Colonic mucosa (tissue), 4 donors: ENCODE measurements at places on chromosomes 2 and 18. TPM values are rescaled to one million over a fixed set of nuclear protein-coding genes. Genes with fewer than 3 reads are reported as not detected.

DNA sequence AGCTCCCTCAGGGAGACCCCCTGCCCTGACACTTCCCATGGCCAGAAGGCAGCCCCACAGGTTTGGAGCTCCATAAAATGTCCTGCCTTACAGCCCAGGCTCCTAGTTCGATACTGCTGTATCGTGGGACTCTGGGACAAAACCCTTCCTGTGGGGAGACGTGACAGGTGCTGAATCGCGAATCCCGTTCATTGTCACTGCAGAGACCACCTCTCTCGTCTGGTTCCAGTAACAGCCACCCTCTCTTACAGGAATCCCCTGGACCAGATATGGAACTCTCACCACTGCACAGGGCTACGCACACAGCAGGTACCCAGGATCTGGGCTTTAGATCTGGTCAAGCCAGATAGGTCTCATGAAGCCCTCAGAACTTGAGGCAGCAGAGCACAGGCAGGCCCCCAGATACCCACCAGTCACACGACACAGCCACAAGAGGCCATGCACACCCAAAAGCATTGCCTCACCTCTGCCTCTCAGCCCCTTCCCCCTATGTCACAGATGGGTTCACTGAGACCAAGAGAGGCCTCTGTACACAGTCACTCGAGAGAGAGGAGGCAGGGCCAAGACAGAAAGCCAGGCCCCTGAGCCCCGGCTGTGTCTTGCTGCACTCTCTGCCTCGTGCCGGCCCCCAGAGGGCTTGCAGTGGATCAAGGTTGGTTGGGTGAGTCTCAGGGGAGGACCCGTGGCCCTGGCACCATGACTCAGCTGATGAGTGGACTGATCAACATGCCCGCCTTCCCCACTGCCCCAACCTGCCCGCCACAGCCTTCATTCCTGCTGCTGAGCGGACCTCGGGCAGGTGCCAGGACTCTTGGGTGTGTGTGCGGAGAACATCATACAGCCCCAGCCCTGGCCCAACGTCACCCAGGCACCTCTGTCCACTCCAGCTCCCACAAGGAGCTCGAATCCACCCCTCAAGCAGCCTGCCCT, 7.6 kb downstream of the SDC1 start:
- H3K4me1 ChIP-seq: peaks cover under 1% of the 10 kb centered on the region
- DNase-seq: no peak
- H3K27ac ChIP-seq: no peak overlapping the region
- H3K27me3 ChIP-seq: no peaks in the 10 kb centered on the region
- no peak overlapping the region for H3K4me3 ChIP-seq

GRCh38 chr2:189530965-189531637, 49.5 kb downstream of the SLC40A1 start:
- H3K4me1 ChIP-seq: no peaks in the 10 kb centered on the region
- peak overlapping the region; percentile 7 for H3K27ac ChIP-seq
- no peaks in the 10 kb centered on the region for H3K36me3 ChIP-seq
- H3K4me3 ChIP-seq: no peak overlapping the region

- H3K27ac ChIP-seq: no peak overlapping the region
- no peaks in the 10 kb centered on the region for H3K4me1 ChIP-seq
- no peak overlapping the region for H3K4me3 ChIP-seq
- DNase-seq: no peak
Observed at GRCh38 chr18:28455971-28456370, 279.0 kb upstream of the CDH2 start.

DNA sequence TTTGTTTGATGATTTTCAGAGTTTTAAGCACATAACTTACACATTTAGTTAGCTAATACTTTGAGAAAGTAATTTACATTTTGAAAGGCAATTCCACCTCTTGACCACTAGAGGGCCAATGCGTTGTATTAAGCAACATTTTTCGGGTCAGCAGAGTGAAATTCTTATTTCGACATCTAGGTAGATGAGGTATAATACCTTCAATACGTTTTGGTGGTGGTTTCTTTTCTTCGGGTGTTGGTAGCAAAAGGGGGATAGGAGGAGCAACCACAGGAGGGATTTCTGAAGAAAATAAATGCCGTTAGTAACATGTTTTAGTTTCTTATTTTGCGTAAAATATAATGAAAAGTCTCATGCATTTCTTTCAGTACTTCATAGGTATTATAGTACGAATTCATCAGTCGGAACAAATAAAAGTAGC, 106.3 kb downstream of the TTN start:
- no peak overlapping the region for H3K27ac ChIP-seq
- no peak overlapping the region for H3K4me3 ChIP-seq
- no peaks in the 10 kb centered on the region for H3K27me3 ChIP-seq
- no peaks in the 10 kb centered on the region for H3K36me3 ChIP-seq
- DNase-seq: no peak

- DNase-seq: no peak
- H3K4me1 ChIP-seq: peaks cover 4% of the 10 kb centered on the region
- H3K27ac ChIP-seq: peak overlapping the region; percentile 72
- peak overlapping the region; percentile 92 for H3K4me3 ChIP-seq
- no peaks in the 10 kb centered on the region for H3K36me3 ChIP-seq
- no peaks in the 10 kb centered on the region for H3K27me3 ChIP-seq
Observed at GRCh38 chr2:201642086-201642578, 1.2 kb downstream of the TMEM237 start.

PLEKHB2 gene
- 141 TPM for total RNA-seq

GRCh38 chr18:50398099-50398498, 23.3 kb downstream of the SKA1 start:
- H3K27ac ChIP-seq: no peak overlapping the region
- H3K36me3 ChIP-seq: no peaks in the 10 kb centered on the region
- H3K4me3 ChIP-seq: no peak overlapping the region
- no peaks in the 10 kb centered on the region for H3K27me3 ChIP-seq

CPO gene
- total RNA-seq: not detected

PRSS56 gene
- total RNA-seq: not detected

DNA sequence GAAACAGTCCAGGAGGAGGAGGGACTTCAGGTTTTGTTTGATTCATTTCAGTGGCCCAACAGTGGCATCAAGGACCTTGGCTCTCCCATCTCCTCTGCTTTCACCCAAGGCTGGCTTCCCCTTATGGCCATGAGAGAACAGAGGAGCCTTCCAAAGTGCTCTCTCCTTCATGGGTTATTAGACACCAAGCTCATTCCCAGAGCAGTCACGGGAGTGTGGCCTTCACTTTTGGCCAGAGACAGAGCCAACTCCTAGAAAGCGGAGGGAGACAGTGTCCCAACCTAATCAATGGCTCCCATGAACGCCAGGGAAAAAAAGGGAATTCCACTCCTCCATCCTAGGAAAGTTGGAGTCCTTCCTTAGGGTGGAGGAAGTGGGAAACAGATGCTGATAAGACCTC, 871 bp upstream of the DUSP28 start:
- no peaks in the 10 kb centered on the region for H3K36me3 ChIP-seq
- peaks cover 28% of the 10 kb centered on the region for H3K4me1 ChIP-seq
- DNase-seq: no peak
- H3K27ac ChIP-seq: no peak overlapping the region
- no peaks in the 10 kb centered on the region for H3K27me3 ChIP-seq

- no peaks in the 10 kb centered on the region for H3K36me3 ChIP-seq
- H3K4me3 ChIP-seq: no peak overlapping the region
- H3K27me3 ChIP-seq: no peaks in the 10 kb centered on the region
- no peak overlapping the region for H3K27ac ChIP-seq
- no peaks in the 10 kb centered on the region for H3K4me1 ChIP-seq
Observed at GRCh38 chr2:46241344-46241743, 55.9 kb upstream of the EPAS1 start.

COL4A3 gene
- 0.30 TPM for total RNA-seq

G6PC2 gene
- not detected for total RNA-seq

GRCh38 chr2:202821206-202822160, 50.1 kb downstream of the ICA1L start:
- DNase-seq: no peak
- no peaks in the 10 kb centered on the region for H3K4me1 ChIP-seq
- H3K27ac ChIP-seq: no peak overlapping the region
- H3K27me3 ChIP-seq: no peaks in the 10 kb centered on the region
- H3K4me3 ChIP-seq: no peak overlapping the region

GRCh38 chr2:23200787-23201114, 184.2 kb upstream of the KLHL29 start:
- no peak overlapping the region for H3K27ac ChIP-seq
- no peaks in the 10 kb centered on the region for H3K36me3 ChIP-seq
- H3K4me1 ChIP-seq: no peaks in the 10 kb centered on the region
- DNase-seq: no peak
- H3K27me3 ChIP-seq: no peaks in the 10 kb centered on the region

SALL3 gene
- total RNA-seq: not detected

DNA sequence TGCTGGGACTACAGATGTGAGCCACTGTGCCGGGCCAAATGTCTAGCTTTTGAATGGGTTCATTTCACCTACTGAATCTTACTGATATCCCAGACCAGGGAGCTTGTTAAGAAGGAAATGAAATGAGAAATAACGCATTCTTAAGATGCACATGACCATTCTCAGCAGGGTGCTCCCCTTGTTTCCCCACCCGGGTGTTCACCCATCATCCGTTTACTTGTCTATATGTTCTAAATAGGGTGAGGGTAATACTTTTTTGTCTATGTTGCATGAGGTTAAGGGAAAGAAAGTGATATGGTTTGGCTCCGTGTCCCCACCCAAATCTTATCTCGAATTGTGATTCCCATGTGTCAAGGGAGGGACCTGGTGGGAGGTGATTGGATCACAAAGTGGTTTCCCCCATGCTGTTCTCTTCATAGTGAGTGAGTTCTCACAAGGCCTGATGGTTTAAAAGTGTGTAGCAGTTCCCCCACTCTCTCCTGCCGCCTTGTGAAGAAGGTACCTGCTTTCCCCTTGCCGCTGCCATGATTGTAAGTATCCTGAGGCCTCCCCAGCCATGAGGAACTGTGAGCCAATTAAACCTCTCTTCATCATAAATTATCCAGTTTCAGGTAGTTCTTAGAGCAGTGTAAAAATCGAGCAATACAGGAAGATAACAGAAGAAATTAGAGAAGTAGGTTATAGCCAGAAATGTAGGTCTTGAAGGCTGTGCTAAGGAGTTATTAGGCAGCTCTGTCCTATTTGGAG, 129.1 kb downstream of the DDX1 start:
- no peaks in the 10 kb centered on the region for H3K4me1 ChIP-seq
- no peak for DNase-seq
- no peak overlapping the region for H3K4me3 ChIP-seq
- H3K27me3 ChIP-seq: no peaks in the 10 kb centered on the region
- H3K36me3 ChIP-seq: no peaks in the 10 kb centered on the region
- H3K27ac ChIP-seq: no peak overlapping the region

- H3K27me3 ChIP-seq: peaks cover 6% of the 10 kb centered on the region
- H3K27ac ChIP-seq: peak overlapping the region; percentile 79
- peaks cover 2% of the 10 kb centered on the region for H3K4me1 ChIP-seq
- H3K36me3 ChIP-seq: no peaks in the 10 kb centered on the region
- no peak for DNase-seq
Observed at GRCh38 chr18:22174341-22175145, 5.2 kb downstream of the GATA6 start.

- H3K27me3 ChIP-seq: no peaks in the 10 kb centered on the region
- H3K4me3 ChIP-seq: no peak overlapping the region
- H3K4me1 ChIP-seq: no peaks in the 10 kb centered on the region
- H3K27ac ChIP-seq: no peak overlapping the region
- no peak for DNase-seq
Observed at GRCh38 chr2:162041485-162041884, 32.5 kb downstream of the DPP4 start.

GRCh38 chr2:227456102-227456501, 15.9 kb upstream of the AGFG1 start:
- H3K4me1 ChIP-seq: peaks cover 4% of the 10 kb centered on the region
- H3K36me3 ChIP-seq: no peaks in the 10 kb centered on the region
- no peak for DNase-seq
- no peak overlapping the region for H3K27ac ChIP-seq
- H3K27me3 ChIP-seq: no peaks in the 10 kb centered on the region
- H3K4me3 ChIP-seq: no peak overlapping the region

DNA sequence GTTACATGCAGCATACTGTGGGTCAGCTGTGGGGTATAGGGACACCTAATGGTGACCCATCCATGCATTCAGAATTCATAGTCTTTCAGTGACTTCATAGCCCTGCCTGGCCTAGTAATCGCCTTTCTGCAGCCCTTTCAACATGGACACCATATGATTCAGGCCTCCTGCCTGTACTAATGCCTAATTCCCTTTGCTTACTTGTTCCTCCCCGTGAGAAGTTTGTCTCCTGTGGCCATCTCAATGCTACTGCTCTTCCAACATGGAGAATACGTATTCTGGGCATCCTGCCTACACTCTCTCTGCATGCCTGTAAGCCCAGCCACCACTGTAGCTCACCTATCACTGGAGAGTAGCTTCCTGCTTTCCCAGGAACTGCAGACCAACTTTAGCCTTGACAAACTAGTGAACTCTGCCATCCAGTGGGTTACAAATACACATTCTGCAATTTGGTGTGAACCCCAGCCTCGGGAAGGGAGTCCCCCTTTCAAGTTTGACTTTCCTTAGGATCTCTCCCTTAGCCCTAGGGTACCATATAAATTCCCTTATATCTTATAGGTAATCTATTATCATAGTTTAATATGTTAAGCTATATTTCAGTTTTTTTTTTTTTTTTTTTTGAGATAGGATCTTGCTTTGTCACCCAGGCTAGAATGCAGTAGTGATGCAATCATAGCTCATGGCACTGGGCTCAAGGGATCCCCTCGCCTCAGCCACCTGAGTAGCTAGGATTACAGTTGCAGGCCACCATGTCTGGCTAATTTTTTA, 22.3 kb downstream of the M1AP start:
- H3K4me3 ChIP-seq: no peak overlapping the region
- no peak overlapping the region for H3K27ac ChIP-seq
- H3K4me1 ChIP-seq: no peaks in the 10 kb centered on the region
- DNase-seq: no peak
- H3K36me3 ChIP-seq: no peaks in the 10 kb centered on the region

SLC4A5 gene
- 0.45 TPM for total RNA-seq

NBAS gene
- total RNA-seq: 34.4 TPM

ERMN gene
- total RNA-seq: 0.37 TPM

DNA sequence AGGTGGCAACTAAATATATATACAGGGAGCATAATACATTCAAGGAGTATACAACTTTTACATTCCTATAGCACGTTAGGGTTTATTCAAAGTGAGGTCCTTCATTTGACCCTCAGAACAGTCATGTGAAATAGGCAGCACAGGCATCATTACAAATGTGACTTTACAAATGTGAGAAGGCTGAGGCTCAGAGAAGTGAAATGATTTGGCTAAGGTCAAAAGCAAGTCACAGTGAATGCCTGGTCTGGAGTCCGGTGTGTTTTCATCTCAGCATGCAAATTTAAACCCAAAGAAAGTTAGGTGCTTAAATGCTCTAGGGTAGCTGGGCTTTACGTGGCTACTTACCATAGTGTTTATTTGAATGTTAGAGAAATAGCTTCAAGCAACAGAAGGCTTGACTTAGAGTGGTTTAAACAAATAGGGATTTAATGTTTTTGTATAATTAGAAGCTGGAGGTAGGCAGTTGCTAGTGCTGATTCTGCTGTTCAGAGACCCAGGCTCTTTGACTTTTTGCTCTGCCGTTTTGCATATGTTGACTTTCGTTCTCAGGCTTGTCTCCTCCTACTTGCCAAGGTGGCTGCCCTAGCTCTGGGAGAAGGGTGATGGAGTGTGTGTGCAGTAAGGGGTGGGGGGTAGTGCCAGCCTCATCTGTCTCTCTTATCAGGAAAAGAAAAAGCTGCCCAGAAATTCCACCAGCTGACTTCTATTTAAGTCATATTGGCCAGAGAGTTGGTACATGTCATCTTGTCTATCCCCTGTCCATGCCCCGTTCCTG, 89.2 kb downstream of the PLCL1 start:
- no peak overlapping the region for H3K27ac ChIP-seq
- H3K27me3 ChIP-seq: no peaks in the 10 kb centered on the region
- H3K4me1 ChIP-seq: no peaks in the 10 kb centered on the region
- no peak for DNase-seq
- no peaks in the 10 kb centered on the region for H3K36me3 ChIP-seq

- no peaks in the 10 kb centered on the region for H3K27me3 ChIP-seq
- H3K4me1 ChIP-seq: no peaks in the 10 kb centered on the region
Observed at GRCh38 chr18:7601936-7602335, 34.8 kb downstream of the PTPRM start.

GRCh38 chr18:49690312-49690711, 123.0 kb downstream of the ACAA2 start:
- no peak for DNase-seq
- H3K27me3 ChIP-seq: no peaks in the 10 kb centered on the region
- no peak overlapping the region for H3K27ac ChIP-seq
